ENCODE measurements at places on chromosomes 5 and 9.
A peak's percentile ranks its signal among the peaks of the same experiment; 100 is the strongest.

DNA sequence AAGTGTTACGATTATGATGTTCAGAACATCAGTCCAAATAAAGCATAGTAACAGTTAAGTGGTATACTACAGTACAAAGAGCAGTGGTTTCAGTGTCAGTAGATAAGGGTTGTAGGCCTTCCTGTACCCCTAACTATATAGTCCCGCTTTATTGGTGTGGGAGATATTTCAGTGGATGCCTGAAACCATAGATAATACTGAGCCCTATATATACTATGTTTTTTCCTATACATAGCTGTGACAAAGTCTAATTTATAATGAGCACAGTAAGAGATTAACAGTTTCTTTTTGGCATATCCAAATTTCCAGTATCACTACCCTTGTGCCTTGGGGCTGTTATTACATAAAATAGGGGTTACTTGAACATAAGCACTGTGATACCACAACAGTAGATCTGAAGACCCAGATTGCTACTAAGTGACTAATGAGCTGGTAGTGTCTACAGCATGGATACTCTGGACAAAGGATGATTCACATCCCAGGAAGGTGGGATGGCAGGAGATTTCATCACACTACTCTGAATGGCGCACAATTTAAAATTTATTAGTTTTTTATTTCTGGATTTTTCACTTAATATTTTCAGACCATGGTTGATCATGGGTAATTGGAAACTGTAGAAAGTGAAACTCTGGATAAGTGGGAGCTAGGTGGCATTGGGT lies 119.3 kb downstream of the RPS23 start:
- no peak for DNase-seq

GRCh38 chr5:1186351-1187233 lies 14.8 kb upstream of the SLC6A19 start:
- no peak for DNase-seq

DNA sequence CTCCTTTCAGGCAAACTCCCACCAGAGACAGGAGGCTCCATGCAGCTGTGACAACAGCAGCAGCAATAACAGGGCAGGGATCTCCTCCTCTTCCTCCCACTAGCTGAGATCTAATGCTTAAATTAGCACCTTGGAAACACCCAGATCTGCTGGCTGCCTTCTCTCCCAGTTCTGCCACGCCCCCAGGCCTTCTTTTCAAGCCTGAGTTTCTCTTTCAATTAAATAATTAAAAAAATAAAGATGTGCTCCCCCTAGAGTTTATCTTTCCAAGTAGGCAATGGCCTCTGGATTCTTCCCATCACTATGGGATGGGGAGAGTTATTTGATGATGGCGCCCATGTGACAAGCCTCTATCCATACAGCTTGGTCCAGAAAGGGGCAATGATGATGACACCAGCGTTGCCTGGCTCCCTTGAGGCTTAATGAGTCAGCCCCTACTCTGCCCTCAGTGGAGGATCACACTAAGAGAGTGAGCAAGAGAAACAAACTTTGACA lies 3.8 kb downstream of the FAM219A start:
- DNase-seq, result peak; percentile 3

DNA sequence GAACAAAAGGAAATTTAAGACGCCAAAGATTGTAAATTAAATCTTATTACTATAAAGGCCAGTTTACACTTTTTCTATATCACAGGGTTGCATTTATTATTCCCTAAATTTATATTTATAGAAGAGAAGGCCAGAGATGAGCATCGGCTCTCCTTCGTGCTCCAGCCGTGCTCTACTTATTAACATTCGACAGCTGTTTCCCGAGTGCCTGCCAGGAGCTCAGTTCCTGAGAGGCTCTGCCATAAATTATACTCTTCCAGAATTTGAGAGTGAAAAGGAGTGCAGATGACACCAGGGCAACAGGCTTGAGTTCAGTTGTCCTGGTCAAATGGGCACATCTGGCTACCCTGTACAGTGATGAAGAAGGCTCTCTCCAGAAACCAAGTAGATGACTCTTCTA lies 70.1 kb downstream of the PCSK5 start:
- DNase-seq, result no peak

DNA sequence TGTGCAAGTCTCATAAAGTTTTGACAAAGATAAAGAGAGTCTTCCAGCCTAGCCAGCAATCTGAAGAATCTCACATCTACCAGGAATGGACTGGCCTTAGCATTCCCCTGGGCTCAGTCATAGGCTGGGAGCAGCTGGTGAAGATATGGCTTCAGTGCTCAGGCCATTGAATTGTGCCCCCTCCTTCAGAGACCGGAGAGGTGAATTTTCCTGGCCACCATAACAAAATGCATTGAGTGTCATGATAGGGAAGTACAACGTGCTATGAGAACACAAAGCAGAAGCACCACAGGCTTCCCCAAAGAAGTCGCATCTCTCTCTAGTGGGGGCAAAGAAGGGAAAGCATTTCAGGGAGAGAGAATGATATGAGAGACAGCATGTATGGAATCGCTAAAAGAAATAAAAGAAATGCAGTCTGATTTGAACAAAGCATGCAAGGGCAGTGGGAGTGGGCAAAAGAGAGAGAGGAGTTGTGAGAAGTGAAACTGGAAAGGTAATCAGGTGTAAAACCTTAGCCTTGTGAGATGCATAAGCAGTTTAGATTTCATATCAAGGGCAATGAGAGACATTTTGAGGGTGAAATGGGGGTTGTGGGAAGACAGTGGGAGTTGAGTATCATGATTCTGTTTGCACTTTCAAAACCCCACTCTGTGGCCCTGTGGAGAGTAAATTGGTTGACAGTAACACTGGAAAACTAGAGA lies 57.1 kb upstream of the NMUR2 start:
- no peak for DNase-seq

GRCh38 chr5:108730617-108731340 lies 16.9 kb upstream of the FER start:
- no peak for DNase-seq

- no peak for DNase-seq
Observed at GRCh38 chr9:137315581-137316011, 13.5 kb upstream of the NRARP start.

DNA sequence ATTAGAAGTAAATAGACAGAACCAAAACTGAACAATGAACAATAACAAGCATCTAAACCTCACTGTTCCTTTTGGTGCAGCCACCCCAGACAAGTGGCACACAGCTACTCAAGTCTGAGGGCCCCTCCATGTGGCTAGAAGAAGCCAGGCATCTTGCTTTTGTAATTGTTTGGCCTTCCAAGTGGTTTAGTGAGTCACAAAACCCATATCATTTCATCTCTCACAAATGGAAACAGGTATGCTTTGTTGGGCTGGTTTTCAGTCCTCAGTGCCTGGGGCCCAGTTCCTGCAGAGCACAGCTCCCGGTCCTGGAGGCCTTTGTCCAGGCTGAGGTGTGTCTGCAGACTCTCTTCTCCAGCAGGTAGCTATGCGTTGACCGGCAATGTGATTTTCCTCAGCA lies 16.7 kb downstream of the PRLR start:
- no peak for DNase-seq

GRCh38 chr5:34415559-34416198 lies 240.4 kb upstream of the RAI14 start:
- no peak for DNase-seq

DNA sequence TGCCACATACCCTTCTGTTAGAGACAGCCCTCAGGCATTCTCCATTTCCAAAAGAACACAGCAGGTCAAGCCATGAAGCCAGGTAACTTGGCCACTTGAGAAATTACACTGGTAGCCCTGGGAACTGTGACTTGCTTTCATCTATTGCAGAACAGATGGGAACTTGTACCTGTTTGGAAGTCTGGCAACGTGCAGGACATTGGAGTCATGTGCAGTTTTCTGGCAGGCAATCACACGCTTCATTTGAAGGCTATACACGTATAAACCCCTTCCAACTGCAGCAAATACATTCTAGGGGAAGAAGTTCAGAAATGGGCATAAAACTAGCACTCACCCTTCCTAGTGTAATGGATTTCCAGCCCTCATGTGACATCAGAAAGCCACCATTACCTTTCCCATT lies 54.0 kb downstream of the WDR41 start:
- no peak for DNase-seq

DNA sequence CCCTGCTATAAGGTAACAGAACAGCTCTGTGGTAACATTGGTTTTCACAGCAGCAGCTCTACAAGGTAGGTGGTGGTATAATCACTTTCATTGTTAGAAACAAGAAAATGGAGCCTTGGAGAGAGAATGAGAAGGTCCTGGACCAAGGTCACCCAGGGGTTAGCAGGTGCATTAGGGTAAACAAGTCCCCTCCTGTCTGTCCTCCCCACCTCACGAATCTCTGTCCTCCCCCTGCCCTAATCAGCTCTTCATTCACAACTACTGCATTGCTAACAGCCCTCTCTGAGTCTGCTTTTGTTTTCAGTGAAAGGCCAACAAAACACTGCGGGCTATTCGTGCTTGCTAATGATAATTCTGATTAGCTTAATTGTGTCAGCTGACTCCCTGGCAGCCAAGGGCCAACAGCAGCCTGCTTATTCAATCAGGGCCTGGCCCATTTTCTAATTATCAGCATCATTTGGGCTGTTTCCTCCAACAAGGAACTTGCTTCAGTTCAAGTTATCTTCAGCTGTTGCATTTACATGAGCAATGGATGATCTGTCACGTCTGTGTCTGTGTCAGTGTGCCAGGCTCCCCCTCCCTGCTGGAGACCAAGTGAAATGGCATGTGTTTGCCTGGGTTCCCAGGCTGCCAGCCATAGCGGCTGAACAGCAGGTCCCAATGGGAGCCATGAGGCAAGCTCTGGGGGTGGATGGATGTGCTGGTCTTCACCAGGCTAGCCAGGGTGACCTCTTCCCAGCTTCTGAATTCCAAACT lies 56.7 kb upstream of the EQTN start:
- no peak for DNase-seq

DNA sequence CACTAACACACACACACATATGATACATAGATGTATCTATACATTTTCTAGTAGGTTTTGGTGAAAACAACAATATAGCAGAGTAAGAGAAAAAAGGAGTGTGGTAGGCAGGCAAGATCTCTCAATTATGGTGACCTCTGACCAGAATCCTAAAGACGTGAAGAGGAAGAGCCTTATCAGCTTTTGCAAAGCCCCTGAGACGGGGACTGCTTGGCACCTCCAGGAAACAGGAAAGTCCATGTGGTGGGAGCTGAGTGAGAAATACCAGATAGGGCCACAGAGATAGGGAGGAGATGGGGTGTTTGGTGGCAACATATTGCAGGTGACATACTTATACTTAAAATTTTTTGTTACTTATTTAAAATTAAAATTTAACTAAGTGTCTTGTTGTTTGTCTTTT lies 39.9 kb upstream of the CTXN3 start:
- no peak for DNase-seq

- DNase-seq, result no peak
Observed at GRCh38 chr5:175336781-175337180, 107.2 kb downstream of the DRD1 start.

GRCh38 chr9:32728181-32728580 lies 55.2 kb upstream of the TMEM215 start:
- DNase-seq, result no peak

GRCh38 chr9:3477236-3477834 lies 48.5 kb downstream of the RFX3 start:
- DNase-seq, result no peak

DNA sequence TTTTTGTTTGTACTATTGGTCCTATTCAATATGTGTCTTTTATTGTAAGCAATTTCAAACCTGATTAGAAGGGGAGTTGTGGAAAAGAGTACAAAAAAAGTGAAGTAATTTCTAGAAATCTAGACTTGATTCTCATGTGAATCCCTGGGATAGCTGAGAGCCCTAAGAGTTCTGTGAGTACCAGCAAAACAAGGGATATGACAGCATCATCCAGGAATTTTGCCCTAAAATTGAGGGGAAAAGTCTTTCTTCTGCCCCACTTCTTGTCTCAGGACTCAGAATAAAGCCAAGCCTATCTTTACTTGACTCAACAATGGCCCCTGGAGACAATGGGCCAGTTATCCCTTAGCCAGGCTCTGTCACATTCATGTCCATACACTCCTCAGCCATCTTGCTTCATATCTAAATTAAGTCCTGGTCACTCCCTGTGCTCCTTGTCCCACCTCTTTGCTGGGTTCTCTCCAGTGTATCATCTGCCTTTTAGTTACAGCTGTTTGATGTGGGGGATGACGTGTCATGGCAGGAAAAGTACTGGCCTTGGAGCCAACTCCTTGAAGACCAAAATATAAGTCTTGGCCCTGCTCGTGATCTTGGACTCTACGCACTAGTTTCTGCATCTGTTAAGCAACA lies 81.2 kb downstream of the ADAMTS12 start:
- DNase-seq, result no peak

DNA sequence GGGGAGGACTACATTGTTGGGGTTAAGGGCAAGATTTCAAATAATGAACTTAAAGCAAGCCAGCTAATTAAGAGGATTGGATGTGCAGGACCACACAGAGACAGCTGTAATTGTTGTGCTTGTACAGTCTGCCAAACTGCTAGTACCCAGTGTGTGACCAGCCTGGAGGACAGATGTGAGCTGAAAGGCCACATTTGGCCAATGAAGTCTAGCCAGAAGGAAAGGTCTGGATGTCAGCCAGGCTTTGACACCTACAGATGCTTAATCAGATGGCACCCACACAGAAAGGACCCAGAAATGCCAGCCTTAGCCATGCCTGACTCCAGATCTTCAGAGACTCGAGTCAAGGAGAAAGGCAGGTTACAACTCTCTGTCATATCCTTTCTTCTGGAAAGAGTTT lies 491.1 kb downstream of the KIF4B start:
- DNase-seq, result no peak

DNA sequence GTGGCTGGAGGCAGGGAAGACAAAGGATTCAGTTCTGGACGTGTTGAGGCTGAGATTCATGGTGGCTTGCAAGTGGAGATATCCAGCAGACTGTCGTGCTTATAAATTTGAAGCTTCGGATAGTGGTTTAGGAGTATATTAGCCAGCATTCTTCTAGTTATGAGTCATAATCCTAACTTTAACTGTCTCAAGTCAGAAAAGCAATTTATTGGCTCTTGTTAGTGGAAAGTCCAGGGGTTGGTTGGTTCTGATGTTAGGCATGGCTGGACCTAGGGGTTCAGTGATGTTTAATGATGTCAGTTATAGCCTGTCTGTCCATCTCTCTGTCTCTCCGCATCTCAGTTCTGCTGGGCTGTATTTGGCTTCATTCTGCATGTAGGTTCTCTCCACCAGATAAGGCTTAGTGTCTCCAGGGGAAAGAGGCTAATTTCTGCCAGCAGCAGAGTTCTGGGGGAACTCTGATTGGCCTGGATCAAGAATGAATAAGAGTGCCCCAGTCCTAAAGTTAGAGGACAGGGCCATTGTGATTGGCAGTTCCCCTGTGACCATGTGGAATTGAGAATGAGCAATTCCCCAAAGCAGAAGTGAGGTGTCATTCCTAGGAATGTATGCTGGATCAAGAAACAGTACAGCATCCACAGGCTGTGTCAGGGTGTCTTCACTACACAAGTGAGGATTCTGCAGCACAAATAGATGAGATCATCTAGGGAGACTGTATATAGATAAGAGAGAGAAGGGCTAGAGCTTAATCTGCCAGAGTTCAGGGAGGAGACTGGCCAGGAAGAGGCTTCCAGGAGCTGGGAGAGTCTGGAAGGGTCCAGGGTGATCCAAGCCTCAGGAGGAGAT lies 72.9 kb upstream of the SHB start:
- no peak for DNase-seq

DNA sequence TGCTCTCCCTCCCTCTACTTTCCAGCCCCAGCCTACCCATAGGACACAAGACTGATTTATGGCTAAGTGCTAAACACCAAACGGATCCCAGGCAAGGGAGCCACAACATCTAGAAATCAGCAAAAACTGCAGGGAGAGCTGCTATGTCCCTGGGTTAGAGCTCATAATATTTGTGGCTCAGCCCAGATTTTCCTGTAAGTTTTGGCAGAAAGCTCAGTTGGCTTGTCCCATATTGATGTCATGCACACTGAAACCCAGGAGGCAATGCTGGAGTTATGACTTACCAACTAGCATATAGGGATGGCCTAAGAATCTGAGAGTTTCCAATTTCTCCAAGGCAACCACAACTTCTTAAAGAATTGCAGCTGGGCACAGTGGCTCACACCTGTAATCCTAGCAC lies 44.7 kb upstream of the MYOT start:
- no peak for DNase-seq
